ENCODE measurements at places on chromosomes 16 and 17.
A peak's percentile ranks its signal among the peaks of the same experiment; 100 is the strongest.

DNA sequence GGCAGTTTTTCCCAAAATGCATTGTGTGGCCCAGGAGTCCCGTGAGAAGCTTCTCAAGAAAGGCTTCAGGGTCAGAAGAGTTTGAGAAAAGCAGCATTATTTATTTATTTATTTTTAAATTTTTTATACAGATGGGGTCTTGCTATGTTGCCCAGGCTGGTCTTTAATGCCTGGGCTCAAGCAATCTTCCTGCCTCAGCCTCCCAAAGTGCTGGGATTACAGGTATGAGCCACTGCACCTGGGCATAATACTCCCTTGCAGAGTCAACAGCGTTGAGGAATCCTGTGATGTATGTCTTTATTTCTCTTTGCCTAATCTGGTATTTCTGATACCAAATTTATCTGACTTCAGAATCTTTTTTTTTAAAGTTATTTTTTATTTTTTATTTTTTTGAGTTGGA, 15.2 kb downstream of the LAT start:
- DNase-seq, result no peak

GRCh38 chr16:66399031-66399430, 28.1 kb upstream of the BEAN1 start:
- no peak for DNase-seq

DNA sequence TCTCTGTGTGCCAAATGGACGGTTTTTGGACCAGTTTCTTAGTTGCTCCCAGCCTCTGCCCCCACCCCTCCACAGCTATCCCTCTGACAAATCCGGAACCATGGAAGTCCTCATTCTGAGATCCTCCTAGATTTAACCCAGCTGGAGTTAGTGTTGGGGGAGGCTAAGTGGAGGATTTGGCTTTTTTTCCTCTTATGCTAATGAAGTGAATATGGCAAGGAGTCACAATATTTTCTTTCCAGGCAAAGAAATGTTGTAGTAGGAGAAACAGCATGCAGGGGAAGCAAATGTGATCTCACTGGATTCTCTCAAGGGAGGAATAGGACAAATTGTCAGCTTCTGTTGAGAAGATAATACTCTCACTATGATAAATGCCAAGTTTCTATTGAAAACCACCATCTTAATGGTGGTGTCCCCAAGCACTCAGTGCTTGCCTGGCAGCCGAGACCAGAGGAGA, 159.5 kb downstream of the MSI2 start:
- DNase-seq, result no peak

GRCh38 chr17:22273308-22273707, 581.0 kb downstream of the KCNJ18 start:
- DNase-seq, result no peak

DNA sequence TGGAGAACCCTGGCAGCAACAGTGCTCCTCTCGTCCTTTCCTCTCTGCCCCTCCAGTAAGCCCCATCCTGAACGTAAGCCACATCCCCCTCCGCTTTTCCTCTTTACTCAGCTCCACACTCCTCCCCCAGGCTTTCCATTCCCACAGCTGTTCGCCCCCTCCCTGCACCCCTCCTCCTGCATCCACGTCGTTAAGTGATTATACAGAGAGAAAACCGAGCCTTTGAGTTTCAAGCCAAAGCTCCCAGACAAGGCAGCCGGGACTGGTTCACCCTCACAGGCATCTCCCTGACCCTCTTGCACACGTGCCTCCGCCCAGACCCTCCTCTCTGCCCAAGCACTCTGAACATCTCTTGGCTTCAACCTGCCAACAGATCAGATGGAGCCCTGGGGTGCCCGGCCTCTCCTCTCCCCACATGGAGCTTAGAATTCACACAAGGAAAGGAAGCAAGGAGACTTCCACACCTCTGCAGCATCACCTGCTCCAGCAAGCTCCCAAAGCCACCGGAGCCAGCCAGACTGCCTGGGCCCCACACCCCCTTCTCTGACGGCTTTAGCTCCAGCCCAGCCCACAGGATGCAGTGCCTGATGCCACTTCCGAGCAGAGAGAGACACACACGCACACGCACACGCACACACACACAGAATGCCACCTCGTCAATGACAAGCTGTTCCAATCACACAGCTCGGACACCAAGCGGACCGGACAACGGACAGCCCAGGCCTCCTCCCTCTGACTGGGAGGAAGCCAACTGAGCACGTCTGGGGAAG, 99.9 kb upstream of the CCL2 start:
- DNase-seq, result no peak

- peak; percentile 8 for DNase-seq
Measured at GRCh38 chr16:50323335-50324011, 45.3 kb downstream of the BRD7 start.

DNA sequence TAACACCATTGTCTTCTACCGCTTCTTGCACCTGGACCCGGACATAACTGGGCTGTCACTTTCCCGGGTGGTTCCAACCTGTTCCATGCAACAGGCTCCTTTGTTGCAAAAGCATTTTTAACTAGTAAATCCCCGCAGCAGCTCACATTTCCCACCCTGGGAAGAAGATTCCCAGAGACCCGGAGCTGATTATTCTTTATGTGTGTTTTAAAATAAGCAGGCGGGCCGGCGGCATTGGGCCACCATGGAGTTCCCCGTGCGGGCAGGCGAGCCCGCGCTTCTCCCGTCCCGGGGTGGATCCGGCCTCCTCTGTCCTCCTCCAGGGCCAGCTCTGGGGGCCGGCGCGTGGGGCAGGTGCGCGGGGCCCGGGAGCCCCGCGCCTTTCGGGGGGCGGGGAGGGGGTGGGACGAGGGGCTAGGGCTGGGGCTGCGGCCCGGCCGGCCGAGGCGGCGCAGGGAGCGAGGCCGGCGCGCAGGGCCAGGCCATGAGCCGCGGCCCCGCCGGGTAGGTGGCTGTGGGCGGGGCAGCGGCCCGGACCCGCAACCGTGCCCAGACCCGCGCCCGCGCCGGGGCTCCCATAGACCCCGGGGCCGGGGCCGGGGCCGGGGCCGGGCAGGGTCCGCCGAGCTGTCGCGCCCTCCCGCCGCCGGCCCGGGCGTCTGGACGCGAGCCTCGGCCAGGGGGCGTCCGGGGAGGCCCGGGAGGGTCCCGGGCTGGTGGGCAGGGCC, 1.7 kb downstream of the CRAMP1 start:
- no peak for DNase-seq

DNA sequence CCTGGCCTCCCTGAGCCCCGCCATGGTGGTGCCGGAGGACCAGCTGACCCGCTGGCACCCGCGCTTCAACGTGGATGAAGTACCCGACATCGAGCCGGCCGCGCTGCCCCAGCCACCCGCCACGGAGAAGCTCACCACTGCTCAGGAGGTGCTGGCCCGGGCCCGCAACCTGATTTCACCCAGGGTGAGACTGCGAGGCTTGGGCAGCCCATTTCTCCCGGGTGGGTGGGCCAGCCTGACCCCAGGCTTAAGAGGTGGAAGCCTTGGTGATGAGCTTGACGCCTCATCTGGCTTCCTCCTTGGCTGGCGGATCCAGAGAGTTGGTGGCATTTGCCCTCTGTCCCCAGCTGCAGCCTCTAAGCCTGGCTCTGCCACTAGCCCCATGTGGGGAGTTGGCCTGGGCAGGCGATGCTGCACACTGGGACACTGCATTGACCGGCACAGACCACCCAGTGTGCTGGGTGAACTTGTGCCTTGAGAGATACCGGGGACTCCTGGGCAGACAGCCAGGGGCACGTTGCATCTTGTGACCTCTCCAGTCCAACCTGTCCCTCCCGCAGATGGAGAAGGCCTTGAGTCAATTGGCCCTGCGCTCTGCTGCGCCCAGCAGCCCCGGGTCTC, 3.0 kb downstream of the CDT1 start:
- no peak for DNase-seq

DNA sequence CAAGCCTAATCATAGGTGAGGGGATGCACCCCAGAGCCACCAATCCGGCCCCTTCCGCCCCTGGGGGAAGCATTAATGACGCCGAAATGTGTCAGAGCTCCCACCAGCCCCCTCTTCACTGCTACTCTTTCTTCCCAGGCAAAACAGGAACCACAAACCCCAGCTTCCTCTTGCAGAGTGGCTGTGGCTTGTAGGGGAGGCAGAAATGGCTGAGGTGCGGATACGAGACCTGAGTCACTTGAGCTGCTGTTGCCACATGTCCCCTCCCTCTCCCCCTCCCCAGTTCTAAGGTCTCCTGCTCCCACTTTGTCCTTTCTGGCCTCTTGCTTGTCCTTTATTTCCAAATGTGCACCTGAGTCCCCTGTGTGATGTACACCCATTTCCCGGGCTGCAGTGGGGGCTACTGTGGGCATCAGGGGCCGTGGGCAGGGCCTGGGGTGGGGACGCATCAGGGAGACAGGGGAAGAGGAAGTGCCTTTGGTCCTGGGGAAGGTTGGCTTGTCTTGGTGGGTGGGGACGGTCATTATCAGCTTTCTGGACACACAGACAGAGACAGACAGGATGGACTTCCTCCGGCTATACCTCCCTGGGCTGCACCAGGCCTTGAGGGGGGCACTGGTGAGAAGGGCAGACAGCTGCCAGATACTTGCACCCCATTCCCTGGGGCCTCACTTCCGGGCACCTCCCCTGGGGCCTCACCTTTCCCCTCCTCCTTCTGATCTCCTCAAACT, at the start of gene APOBR:
TSS of gene APOBR (plus strand) at position 523 of the 731 bp plus-strand sequence. CDS start at position 562, 39 bp downstream.
- no peak for DNase-seq

GRCh38 chr17:48134912-48135480, 27.4 kb downstream of the SNX11 start:
- no peak for DNase-seq

GRCh38 chr17:10196941-10197340, 1.5 kb downstream of the GAS7 start:
- DNase-seq, result no peak

GRCh38 chr17:77856551-77857305, 101.8 kb upstream of the TNRC6C start:
- DNase-seq, result no peak

GRCh38 chr17:14670861-14671260, 370.0 kb downstream of the HS3ST3B1 start:
- DNase-seq, result no peak

DNA sequence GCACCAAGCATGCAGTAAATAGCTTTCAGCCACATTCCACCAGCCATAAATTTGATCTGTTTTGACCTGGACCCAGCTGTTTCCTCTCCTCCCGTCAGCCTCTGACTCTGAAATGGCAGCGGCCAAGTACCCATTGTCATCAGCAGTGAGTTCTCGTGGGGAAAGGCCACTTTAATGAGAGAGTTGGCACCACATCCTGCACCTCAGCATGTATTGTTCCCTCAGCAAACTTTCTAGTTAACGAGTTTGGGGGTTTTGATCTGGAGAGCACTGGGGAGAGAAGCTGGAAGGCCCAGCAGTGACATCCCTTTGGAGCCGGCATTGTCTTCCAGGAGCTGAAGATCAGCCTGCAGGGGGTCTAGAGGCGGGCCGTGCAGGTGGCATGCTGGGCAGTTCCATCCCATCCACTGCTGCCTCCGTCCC, 84.9 kb downstream of the RPA1 start:
- DNase-seq, result no peak

DNA sequence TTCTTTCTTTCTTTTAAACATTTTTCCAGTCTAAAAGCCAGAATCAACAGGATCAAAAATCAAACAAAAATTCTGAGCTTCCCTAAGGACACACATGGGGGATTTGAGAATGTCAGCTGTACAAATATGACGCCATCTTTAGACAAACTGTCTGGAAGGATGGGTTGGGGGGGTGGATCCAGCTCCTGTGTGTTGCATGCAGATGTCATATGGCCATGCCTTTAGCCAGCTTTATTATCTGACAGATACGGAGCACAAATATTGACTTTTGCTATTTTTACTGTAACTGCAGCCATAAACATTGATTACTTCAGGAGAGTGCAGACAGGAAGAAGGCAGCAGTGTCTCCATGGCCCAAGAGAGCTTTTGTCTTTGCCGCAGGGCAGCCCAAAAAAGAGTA, 279.4 kb upstream of the ELAC2 start:
- no peak for DNase-seq

GRCh38 chr16:67673712-67674580, 7.3 kb downstream of the C16orf86 start:
- DNase-seq, result no peak

- DNase-seq, result no peak
Measured at GRCh38 chr16:84520725-84521496, 16.5 kb upstream of the MEAK7 start.

DNA sequence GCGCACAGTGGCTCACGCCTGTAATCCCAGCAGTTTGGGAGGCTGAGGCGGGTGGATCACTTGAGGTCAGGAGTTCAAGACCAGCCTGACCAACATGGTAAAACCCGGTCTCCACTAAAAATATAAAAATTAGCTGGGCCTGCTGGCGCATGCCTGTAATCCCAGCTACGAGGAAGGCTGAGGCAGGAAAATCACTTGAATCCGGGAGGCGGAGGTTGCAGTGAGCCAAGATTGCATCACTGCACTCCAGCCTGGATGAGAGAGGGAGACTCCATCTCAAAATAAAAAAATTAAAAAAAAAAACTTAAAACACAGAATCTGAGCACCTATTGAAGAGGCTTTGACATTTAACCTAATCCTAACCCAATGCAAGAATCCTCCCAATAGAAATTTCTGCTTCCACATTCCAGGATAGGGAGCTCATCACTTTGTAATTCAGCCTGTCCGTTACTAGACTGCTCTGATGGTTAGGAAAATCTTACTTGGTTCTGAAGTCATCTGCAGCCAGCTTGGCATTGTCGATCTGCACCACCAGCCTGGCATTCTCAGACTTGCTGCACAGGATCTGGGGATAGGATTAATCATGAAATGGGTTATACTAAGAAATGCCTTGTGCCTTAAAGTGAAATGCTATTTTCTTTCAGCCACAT, 2.1 kb downstream of the KRT33B start:
- DNase-seq, result no peak

DNA sequence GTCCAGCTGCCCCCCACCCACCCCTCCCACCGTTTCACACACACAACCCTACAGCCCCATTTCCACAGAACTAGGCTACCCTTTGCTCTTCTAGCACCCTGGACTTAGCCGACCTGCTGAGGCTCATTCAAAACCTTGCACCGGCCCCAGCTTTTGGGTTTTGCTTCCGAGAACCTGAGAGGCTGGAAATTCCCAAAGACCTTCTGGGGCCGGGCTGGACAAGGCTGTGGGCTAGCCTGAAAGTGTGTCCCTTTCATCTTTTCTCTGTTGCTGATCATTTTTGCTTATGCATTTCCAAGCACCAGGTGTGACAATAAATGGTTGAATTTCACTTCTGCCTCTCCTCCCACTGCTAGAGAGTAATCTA, 139.0 kb downstream of the DNAH9 start:
- no peak for DNase-seq

GRCh38 chr17:10186771-10187410, 11.5 kb downstream of the GAS7 start:
- no peak for DNase-seq

GRCh38 chr17:7561589-7562207, at the start of gene SENP3:
SENP3 (plus strand) TSS chr17:7561919; CDS start chr17:7563077, 1,158 bp downstream.
- no peak for DNase-seq

Data from Panc1 (cell line).